ENCODE measurements at places on chromosomes 1 and 21.

DNA sequence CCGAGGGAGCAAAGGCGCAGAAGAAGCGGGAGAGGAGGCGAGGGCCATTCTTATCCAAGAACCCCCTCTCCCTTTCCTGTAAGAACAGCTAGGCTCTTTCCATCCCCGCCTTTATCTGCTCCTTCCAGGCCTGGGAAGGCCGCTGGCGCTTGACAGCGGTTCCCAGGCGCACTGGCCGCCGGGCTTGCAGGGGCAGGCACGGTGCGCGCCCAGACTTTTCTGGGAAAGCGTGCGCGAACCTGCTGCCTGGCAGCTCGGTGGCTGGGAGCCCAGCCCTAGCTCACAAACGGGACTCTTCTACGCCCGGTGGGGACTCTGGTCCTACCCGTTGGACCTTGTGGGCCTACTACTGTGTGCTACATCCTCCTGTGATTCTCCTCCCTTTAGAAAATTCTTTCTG is 8.8 kb upstream of the IFNLR1 start:
- no peak for DNase-seq

- no peak for DNase-seq
Observed at GRCh38 chr1:245915406-245915805, 591.7 kb downstream of the SMYD3 start.

- peak; percentile 13 for DNase-seq
Observed at GRCh38 chr1:64891448-64891825, 74.9 kb downstream of the JAK1 start.

DNA sequence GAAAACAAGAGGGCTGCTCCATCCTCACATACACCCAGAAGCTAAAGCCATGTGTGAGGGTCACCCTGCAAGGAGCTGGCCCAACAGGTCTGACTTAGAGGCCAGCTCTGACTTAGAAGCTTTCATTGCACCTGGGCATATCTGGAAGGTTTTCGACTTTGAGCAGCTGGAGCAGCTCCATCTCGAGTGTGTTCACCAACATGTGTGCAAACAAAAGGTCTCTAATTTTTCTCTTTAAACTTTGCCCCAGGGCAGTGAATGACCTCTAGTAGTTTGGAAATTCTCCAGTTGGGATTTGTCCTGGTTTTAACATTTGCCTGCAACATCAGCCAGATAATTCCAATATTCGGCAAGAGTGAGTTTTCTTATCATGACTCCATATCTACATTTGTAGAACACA is 108.3 kb downstream of the TNR start:
- DNase-seq: no peak

DNA sequence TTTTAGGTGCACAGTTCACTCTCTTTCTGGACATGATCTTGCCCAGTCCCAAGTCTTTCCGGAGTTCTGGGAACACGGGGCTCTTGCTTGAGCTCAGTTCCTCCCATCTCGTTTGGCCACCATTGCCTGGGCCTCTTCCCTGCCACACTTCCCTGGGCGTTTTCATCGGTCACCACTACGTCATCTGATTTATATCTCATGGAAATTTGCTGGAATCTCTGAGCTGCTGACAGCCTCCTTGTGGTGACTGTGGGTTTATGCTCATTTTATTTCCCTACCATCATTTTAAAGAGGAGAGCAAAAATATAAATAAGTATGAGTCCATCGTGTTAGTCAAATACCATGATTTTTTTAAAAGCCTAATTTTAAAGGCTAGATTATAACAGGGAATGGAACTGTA is 449.1 kb upstream of the KAZN start:
- no peak for DNase-seq

All from ELR (cell line).